ENCODE measurements at places on chromosomes 7 and 10.

DNA sequence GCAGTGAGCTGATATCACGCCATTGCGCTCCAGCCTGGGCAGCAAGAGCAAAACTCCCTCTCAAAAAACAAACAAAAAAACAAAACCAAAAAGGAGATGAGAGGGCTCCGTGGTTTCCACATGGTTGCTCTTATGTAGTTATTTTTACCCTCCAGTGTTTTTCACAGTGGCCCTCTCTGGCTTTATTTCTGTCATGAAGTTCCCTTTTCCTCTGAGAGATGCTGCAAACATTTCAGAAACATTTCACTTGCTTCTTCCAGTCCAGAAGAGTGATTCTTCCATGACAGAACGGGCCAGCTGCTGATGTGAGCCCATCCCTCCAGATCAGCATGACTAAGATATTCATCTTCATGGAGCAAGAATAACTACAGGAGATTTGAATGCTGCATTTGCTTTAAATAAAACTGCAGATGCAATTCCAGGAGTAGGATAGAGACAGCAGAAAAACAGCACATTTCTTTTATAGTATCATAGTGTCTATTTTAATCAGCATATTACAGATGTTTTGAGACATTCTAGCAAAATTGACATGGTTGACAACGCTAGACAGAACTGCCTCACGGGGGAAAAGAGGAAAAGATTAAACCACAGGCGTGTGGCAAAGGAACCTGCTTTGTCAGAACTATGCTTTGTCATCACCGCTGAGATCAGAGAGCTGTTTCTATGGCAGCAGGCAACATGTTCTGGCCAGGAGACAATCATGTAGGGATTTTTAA, 40.3 kb downstream of the NRCAM start:
- DNase-seq, result peak; percentile 39

DNA sequence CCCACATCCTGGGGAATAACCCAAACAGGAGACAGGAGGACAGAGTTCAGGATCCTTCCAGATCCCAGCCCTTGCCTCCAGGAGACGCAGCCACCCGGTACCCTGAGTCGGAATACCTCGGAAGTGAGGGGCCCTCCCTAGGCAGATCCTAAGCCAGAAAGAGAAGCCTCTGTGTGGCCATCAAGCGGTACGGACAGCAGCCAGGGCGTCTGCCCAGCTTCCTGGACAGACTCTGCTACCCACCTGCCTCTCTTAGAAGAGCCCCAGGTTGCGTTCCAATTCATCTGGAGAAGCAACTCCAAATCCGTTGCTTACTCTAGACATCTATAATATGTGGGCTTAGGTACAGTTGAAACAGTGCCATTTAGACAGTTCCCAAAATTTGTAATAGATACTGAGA, 220.2 kb upstream of the SH2B2 start:
- DNase-seq, result no peak

DNA sequence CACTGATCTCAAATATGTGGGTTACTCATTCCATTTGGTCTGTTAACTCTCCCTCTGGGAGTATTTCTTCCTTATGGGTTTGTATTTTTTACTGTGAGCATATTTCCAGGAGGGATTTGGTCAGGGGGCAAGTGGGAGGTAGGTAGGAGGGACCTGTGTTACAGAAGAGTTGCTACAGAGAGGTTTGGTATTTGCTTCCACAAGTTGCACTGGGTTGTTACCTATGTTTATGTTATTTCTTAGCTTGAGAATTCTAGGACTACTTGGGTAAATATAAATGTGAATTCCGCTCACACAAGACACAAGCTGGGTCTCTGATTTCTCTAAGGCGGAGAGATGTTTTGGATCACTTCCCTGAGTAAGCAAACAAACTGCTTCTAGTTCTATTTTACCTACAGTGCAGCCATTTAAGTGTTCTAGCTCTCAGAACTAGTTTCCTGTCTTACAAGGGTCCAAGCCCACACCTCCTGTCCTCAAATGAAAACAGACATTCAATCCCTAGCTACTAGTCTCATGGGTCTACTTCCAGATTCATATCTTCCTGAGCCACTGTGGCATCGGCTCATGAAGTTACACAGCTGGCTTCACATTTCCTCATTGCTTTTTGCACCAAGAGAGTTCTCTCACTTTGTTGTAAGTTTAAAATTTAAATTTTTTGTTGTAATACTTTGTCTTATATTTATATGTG, 75.4 kb upstream of the PPP1R3C start:
- no peak for DNase-seq

- no peak for DNase-seq
Observed at GRCh38 chr7:152667958-152668357, 8.0 kb downstream of the XRCC2 start.

- DNase-seq, result peak; percentile 52
Observed at GRCh38 chr7:36348256-36348655, 41.4 kb upstream of the ANLN start.

Data from skeletal muscle cell (primary cell).